ENCODE measurements at places on chromosomes 11 and 22.

- ATAC-seq: no peak
These were observed 179.6 kb downstream of the MPPED1 start for GRCh38 chr22:43591380-43591779.

DNA sequence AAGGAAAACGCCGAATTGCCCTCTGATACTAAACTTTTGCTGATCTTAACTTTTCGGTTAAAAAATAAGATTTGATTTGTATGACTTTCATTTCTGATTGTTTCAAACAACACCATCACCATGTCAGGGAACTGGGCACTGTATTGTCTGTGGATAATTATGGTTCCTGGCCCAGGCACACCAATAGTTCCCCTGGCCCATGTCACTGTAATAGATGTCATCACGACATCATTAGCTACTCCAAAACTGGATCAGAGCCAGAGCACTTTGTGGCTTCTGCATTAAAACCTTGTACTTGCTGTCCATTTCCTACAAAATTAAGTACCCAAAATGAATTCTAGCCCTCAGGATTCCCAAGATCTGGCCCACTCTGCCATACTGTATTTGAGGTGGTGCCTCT is 119.5 kb upstream of the NARS2 start:
- no peak for ATAC-seq

DNA sequence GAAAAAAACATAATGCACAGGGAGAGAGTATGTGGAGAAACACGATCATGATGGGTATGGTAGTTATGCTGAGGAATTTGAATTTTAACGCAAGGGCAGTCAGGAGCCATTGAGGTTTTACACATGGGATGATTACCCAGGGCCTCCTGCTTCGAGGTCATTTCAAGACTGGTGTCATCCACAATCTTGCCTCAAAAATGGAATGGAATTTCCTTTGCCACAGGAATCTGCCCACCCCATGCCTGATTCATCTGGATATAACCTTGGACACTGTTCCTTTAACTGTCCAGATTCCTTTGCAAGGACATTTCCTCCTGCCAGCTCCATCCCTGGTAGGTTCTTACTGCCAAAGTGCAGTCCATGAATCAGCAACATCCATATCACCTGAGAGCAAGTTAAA is 655.9 kb upstream of the TENM4 start:
- ATAC-seq: no peak

- ATAC-seq: no peak
These were observed 52.0 kb downstream of the NRXN2 start for GRCh38 chr11:64670975-64671374.

DNA sequence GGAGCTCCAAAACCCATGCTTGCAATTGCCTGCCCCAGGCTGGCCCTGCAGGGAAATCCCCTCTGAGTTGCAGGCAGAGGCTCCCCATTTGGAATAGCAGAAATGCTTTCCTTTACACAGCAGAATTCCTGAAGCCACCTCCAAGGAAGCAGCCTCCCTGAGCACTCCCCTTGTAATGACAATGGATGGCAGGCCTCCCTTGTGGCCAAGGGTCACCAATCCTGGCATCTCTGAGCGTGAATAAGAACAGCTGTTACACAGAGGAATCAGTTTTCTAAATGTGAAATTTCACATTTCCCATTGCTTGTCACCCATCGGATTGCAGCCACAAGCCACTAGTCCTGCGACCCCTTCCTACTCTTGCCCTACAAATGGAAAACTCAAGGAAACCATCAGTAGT is 107.6 kb downstream of the GALNT18 start:
- ATAC-seq: no peak

GRCh38 chr11:15197696-15198095 is 83.0 kb downstream of the INSC start:
- no peak for ATAC-seq

GRCh38 chr11:12381875-12382274 is 4.5 kb downstream of the PARVA start:
- ATAC-seq: no peak

- ATAC-seq: no peak
These were observed 54.5 kb downstream of the MED15 start for GRCh38 chr22:20561882-20562281.

- ATAC-seq: no peak
These were observed 1074.5 kb downstream of the TBC1D22A start for GRCh38 chr22:47836957-47837356.

DNA sequence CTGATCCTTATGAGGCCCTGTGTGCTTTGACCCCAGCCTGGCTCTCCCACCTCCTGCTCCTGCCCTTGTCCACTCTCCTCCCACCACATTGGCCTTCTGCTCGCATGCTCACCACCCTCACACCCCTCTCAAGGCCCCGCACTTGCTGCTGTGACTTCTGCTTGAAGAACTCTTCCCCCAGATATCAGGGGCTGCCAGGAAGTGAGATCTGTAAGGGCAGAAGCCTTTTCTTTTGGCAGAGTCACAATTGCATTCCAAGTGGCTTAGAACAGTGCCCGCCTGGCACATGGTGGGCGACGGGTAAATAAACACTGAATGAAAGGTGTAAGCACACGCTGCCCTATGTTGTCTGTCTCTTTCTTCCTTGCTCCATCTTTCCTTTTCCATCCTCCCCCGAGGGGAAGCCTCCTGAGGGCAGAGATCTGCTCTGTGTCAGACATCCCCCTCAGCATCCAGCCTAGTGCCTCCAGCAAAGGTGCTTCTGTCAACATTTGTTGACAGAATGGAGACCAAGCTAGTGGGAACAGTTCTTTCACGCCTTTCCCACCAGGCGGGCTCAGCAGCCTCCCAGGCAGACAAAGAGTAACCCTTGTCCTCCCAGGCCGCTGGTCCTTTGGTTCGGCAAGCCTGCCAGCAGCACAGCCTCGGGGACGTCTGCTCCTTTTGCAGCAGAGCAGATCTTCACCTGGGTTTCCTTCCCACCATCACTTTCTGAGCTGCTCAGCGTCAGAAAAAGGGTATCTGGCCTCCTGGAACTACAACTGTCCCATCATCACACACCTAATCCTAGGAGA is 10.0 kb upstream of the PEX26 start:
- ATAC-seq: no peak

GRCh38 chr11:2651054-2651617 is 48.7 kb downstream of the KCNQ1OT1 start:
- ATAC-seq: no peak

GRCh38 chr11:114705280-114706024 is 27.1 kb downstream of the NXPE2 start:
- no peak for ATAC-seq

DNA sequence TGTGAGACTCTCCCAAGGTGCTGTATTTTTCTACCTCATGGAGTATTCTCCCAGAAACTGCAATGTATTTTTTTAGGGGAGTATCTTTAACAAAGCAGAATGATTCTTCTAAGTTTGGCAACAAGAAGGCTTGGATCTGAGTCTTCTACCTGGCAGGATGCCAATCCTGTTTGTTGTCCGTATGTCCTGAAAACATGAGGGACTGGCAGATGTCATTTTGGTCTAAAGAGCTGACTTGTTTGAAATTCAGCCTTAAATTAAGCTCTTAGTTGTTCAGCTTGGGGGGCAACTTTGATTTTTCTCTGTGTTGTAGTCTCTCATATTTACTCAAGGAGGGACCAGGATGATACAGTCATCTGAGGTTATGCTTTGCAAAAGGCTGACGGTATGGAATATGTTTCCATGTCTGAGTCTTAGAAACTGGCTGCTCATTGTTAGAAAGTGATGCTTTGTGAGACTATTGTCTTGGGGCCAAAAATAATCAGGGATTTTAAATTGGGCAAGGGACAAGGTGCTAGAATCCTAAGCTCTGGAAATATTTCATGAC is 9.3 kb downstream of the MRPL16 start:
- no peak for ATAC-seq

GRCh38 chr11:124829986-124830385 is 29.8 kb upstream of the MSANTD2 start:
- ATAC-seq: no peak

DNA sequence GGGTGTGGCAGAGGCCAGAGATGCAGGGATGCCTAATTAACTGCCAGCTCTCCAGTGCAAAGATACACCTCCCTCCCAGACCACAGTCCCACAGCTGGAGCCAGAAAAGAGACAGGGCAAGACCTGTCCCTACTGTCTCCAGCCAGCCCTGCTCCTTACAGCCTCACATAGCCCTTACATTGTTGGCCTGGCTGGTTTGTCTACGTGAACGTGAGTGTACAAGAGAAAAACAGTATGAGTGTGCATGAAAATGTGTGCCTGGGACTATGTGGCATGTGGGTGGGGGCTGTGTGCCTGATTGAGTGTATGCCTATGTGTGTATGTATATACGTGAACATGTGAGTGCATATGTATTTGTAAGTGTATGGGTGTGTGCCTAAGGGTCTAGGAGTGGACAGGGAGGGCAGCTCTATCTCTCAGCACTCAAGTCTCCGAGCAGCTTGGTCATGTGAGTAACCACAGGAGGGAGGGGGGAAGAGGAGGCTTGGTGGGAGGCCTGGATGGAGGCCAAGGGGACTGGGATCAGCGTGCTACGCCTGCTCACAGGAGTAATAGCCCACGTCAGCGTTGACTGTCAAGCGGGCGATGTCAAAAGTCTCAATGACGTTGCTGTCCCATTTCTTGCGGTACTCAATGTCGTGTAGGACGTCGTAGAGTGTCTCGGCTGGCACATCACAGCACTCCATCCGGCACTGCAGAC is 6.6 kb upstream of the ARAP1 start:
- no peak for ATAC-seq

- ATAC-seq: no peak
These were observed 49.3 kb downstream of the TSPAN18 start for GRCh38 chr11:44775985-44776446.

Data from activated CD4-positive, CD25-positive, alpha-beta regulatory T cell treated with anti-CD3 and anti-CD28 coated beads, Interleukin-2, amount 50 U/mL, for 24 hours (primary cell).